ENCODE measurements at places on chromosomes 12 and 14.

DNA sequence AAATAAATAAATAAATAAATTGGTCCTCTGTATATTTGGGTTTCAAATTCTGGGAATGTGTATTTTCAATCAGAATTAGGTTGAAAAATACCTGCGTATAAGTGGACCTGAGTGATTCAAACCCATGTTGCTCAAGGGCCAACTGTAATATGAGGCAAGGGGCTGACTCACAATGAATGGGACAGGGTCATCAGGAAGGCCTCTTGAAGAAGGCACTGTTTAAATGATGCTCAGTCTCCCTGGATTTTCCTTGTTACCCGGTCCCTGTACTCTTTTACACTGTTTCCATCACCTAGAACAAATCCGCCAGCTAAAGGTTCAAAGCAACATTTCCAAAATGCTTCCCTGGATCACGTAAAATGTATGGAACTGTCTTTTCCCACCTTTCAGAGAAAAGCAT lies 3.8 kb downstream of the PSMB5 start:
- DNase-seq = no peak

- DNase-seq = no peak
Observed at GRCh38 chr12:128823216-128823915, 392 bp downstream of the SLC15A4 start.

DNA sequence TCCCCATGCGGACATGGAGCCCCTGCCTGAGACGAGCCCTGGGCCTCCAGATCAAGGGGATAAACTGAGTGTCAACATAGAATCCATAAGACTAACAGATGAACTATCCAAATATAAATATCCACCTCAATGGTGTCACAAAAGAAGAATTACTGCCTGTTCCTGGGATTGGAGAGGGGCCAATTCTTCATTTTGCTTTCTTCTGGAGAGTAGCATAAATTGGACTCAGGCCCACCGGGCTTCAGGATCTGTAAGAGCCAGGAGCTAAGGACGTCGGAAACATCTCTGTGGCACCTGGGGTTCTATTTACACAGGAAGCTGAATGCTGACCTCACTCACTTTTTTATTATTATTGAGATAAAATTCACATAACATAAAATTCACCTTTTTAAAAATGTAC lies 408.2 kb upstream of the CCDC196 start:
- DNase-seq = no peak

DNA sequence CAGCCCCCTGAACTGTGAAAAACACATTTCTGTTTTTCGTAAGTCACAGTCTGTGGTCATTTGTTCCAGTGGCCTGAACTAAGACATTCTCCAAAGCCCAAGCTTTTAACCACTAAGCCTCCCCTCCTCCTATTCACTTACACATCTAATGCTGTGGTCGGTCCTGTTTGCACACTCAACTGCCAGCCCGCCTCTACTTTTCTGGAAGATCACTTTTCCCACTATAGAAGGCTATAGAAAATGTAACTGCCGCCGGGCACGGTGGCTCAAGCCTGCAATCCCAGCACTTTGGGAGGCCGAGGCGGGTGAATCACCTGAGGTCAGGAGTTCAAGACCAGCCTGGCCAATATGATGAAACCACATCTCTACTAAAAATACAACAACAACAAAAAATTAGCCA lies 524.7 kb upstream of the TMEM132C start:
- DNase-seq = no peak

DNA sequence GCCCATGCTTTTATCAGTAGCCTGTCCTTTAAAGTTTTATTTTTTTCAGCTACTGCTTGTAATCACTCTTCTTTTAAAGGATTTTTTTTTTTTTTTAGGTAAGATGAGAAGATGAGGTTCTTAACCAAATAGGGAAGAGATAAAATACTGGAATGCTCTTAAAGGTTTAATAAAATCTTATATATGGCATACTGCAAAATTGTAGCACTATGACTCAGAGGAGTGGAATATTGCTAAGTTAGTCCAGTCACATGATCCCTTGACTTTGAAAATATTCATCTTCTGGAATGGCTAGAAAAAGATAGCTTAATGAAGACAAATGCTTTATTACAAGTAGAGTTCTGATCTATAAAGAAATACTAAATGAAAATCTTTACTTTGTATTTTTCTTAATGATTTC lies 116.6 kb downstream of the NAV3 start:
- no peak for DNase-seq

DNA sequence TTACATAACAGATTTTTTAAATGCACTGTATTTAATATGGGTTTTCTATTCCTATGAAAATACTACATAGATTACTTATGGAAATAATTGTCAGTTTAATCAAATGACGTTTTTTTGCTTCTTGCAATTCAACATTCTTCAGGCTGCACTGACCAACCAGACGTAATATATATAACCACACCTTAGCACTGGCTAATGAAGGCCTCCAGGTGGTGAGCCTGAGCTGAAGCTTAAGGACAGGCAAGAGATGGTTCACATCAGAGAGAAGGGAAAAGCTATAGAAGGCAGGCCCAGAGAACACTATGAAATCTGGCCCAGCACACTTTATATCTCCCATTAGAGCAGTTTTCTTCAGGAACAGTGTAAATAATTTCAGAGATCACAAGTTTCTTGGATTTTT lies 2.8 kb upstream of the MDGA2 start:
- DNase-seq = no peak

DNA sequence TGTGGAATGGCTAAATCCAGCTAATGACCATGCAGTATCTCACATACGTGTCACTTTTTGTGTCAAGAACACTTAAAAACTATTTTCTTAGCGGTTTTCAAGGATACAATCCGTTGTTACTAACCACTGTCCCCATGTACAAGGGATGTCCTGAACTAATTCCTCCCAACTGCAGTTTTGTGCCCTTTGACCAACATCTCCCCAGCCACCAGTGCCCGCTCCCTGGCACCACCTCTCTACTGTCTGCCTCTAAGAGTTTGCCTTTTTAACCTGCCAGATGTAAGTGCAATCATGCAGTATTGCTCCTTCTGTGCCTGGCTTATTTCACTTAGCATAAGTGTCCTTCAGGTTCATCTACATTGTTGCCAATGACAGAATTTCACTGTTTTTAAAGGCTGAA lies 315.7 kb downstream of the TMEM121 start:
- no peak for DNase-seq

- no peak for DNase-seq
Observed at GRCh38 chr14:68774771-68775613, 17.9 kb downstream of the ZFP36L1 start.

DNA sequence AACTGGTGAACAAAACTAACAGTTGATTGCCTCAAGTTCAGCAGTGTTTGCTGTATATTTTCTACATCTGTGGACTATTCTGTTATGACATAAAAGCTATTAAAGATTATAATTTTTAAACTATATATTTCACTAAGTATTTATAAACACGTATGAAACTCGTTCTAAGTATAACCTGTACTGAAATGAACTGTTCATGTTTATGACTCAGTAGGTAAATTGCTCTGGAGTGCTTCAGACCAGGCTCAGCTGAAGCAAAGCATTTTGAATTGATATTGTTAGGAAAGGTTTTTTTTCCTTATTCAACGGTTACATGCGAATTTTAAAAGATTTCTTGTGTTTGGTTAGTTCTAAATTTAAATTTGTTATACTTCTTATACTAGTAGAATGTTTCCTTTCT lies 151.3 kb downstream of the RAD51B start:
- DNase-seq = no peak

GRCh38 chr14:97029800-97030199 lies 232.6 kb downstream of the VRK1 start:
- DNase-seq = no peak

GRCh38 chr12:73531752-73532151 lies 1005.9 kb upstream of the ATXN7L3B start:
- DNase-seq = no peak

DNA sequence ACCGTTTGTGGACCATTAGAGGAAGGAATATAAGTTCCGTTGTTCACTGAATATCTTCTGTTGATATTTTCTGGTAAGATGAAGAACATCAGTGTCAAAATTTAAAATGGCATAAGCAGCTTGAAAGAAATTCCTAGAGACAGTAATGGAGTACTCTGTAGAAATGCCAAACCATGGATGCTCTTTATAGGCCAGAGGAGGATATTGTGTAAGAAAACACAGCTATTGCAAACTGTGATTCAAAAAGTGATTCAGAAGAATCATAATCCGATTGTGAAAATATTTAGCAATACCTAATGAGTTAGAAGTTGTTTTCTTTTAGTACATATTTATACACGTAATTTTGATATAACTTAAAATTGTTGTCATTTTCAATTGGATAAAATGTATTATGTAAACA lies 102.8 kb downstream of the SLC16A7 start:
- DNase-seq = no peak

DNA sequence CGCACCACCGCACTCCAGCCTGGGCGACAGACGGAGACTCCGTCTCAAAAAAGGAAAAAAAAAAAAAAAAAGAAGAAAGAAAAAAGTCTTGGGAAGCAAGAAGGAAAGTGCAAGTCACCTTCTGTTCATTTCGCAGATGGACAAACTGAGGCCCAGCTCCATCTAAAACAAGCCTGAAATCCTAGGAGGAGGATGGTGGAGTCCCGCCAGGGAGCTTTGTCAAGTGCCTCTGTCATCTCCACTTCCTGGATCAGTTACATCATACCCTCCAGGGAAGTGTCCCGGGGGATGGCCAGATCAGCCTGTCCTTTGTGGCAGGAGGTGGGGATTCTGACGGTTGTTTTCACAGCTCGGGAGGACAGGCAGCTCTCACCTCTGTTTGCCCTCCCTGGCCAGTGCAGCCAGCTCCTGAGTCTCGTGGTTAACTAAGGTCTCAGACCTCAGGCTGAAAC lies 8.7 kb upstream of the SDSL start:
- no peak for DNase-seq

DNA sequence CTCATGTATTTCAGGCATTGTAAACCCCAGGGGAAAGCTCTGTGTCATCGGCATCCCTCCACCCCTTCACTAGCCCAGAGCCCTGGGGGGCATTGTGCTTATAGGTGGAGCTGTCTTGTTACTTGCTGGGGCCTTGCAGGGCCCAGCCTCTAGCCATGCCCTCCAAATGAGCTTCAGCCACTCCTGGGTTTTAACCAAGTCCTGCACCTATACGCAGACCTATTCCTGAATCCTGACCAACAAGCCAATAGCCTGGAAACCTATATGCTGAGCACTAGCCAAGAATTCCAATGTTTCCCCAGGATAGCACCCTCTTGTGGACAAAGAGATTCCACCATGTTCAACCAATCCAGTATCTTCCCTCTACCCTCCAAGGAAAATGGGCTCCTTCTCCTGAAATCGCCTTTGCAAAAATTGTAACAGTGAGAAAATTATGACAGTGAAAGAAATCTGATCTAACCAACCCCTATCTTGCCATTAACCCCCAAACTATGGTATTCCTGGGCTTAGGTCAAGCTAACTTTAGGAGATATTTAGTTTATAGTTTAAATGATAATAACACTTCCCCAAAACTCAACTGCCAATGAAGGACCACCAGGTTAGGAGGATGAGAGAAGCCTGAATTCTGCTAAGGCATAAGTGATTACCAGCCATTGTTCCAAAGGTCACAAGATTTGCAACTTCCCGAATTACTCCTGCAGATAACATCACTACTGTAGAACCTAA lies 55.5 kb downstream of the TTC7B start:
- no peak for DNase-seq

DNA sequence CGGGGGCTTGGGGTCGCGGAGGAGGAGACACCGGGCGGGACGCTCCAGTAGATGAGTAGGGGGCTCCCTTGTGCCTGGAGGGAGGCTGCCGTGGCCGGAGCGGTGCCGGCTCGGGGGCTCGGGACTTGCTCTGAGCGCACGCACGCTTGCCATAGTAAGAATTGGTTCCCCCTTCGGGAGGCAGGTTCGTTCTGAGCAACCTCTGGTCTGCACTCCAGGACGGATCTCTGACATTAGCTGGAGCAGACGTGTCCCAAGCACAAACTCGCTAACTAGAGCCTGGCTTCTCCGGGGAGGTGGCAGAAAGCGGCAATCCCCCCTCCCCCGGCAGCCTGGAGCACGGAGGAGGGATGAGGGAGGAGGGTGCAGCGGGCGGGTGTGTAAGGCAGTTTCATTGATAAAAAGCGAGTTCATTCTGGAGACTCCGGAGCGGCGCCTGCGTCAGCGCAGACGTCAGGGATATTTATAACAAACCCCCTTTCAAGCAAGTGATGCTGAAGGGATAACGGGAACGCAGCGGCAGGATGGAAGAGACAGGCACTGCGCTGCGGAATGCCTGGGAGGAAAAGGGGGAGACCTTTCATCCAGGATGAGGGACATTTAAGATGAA lies 630 bp downstream of the FOS start:
- peak; percentile 48 for DNase-seq

DNA sequence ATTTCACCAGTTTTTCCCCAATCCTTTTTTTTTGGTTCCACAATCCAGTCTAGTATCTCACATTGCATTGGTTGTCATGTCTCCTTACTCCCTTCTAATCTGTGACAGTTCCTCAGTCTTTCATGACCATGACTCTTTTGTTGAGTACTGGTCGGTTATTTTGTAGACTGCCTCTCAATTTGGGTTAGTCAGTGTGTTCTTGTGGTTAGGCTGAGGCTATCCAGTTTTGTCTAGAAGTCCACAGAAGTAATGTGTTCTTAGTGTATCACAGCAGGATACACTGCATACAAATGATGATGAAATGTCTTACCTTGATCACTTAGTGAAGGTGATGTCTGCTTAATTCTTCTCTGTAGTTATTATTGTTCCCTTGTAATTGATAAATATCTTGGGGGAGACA lies 24.8 kb downstream of the PELI2 start:
- no peak for DNase-seq

DNA sequence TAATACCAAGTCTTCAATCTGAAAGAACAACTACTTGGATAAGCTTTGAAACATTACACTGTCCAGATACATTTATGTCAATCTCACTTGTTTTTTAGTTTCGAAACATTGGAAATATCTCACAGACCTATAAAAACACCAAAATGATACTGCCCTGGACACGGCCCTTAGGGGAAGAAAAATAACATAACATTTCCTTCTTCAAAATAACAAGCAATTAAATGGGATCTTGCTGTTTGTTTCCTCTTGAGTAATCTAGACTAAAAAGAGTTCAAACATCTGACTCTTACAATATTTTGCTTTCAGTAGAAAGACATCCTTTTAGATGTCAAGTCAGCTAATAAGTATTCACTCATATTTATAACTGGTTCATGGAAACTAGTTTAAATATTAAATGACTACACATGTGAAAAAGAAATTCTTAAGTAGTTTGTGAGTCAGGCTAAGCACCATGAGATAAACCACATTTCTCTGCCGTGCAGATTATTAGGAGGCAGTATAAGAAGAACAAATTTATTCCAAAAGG lies 87.5 kb downstream of the EPS8 start:
- no peak for DNase-seq

DNA sequence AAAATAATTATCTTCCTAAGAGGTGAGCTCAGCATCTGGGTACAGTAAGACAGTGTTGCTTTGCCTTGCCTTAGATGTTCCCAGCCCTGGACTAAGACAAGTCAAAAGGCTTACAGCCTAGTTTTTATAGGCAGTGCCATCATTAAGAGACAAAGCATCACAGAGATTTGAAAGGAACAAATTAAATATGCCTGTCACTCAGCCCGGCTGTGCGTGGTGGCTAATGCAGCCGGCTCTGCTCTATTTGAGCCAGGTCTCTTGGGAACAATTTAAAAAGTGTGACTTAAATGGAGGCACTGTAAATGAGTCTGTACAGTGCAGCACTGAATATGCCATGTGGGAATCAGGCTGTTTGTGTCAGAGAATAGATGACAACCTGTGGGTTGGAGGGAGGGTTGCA lies 1687.4 kb upstream of the FLRT2 start:
- no peak for DNase-seq
